Fibroblast of skin of left biceps (primary cell): ENCODE measurements at places on chromosomes 6 and 20.
A peak's percentile ranks its signal among the peaks of the same experiment; 100 is the strongest.

DNA sequence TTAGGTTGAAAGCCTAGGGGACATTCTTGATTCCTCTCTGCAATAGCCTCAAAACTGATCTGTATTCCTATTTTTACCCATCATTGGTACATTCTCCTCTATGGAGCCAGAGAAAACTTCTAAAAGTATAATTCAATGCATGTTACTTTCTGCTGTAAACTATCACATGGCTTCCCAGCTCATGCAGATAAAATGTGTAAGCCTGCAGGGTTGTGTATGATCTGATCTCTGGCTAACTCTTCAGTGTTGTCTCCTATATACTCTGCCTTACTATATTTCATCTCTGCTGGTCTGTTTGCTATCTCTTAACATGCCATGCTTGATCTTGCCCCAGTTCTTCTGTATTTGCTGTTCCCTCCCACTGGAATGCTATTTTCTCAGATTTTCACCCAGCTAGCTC lies 323.3 kb upstream of the RSPO3 start:
- no peak for DNase-seq

- peak; percentile 45 for DNase-seq
These were observed 104.9 kb downstream of the RPS12 start for GRCh38 chr6:132919045-132919860.

- peak; percentile 20 for DNase-seq
These were observed 167.1 kb downstream of the LAMA2 start for GRCh38 chr6:129050086-129050485.

GRCh38 chr6:110475066-110475653 lies 1.3 kb downstream of the SLC22A16 start:
- no peak for DNase-seq

DNA sequence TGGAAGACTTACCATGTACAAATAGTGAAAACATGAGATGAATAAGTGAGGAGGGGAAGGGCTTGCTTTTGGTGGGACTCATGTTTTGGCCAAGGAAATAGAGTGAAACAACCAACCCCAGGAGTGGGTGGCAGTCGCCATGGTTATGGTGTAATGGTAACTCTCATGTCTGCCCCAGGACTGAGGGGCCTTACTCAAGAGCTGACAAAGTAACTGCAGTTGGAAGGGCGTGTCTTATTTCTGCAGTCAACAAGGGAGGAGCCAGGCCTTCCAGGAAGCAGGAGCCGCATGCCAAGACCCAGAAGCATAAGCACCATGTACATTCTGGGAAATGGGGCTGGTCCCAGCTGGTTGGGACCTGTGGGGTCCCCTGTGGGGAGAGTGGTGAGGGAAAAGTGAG lies 108.5 kb downstream of the UNC5CL start:
- DNase-seq: no peak

DNA sequence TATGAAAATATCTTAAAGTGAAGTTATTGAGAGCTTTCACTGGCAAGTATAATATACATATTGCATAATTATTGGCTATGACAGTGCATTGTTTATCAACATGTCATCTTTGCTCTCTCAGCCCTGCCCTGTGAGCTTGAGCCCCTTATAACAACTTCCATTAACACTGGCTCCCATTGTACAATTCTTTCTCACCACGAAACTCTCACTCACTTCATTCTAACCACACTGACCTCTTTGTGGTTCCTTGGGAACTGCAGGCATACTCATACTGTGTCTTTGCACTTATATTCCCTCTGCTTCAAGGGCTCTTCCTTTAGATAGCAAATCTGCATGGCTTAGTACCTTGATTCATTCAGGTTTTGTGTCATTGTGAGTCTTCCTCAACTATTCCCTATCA lies 411.8 kb downstream of the CDKAL1 start:
- no peak for DNase-seq

DNA sequence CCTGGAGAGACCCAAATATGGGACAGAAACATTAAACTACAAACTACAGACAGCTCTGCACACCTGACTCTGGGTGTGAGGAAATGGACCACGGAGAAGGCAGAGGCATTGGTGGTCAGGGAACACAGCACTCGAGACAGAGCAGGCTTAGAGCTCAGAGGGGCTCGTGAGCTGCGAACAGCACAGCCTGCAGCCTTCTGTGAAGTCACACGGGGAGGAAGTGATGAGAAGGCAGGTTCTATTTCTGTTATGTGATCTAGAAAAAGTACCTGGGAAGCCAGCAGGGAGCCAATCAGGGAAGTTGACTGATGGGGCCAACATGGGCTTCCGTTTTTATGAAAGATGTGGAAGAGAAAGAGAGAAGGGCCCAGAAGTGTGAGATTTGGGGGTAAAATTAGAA lies 88.9 kb upstream of the SNAP25 start:
- DNase-seq: no peak

GRCh38 chr6:14673201-14673600 lies 555.6 kb downstream of the CD83 start:
- DNase-seq: no peak
